ENCODE measurements at places on chromosomes 2 and 18.

DNA sequence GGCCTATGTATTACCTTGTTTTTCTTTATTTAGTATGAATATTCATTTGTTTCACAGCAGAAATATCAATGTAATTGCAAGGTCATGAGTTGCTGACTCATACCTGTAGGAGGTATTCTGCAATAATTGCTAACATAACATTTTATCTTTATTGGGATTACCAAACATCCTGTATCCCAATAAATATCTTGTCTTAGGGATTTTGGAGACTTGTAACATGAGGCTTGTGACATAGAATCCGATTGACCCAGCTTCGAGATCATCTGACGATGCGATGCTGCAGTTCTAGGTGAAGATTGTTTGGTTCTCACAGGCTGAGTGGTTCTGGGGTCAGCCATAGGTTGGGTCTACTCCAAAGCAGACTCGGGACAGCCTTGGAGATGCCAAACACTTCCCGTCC lies 133.4 kb upstream of the RND3 start:
- no peak for DNase-seq

- no peak for DNase-seq
These were observed 2.1 kb downstream of the NABP1 start for GRCh38 chr2:191679818-191680600.

GRCh38 chr2:197883354-197884032 lies 79.1 kb downstream of the PLCL1 start:
- DNase-seq = no peak

- no peak for DNase-seq
These were observed 50.6 kb downstream of the RAPH1 start for GRCh38 chr2:203484266-203485112.

GRCh38 chr2:212249451-212249850 lies 289.2 kb downstream of the ERBB4 start:
- DNase-seq = no peak

- DNase-seq = no peak
These were observed 76.8 kb downstream of the ZNF407 start for GRCh38 chr18:74674487-74674886.

DNA sequence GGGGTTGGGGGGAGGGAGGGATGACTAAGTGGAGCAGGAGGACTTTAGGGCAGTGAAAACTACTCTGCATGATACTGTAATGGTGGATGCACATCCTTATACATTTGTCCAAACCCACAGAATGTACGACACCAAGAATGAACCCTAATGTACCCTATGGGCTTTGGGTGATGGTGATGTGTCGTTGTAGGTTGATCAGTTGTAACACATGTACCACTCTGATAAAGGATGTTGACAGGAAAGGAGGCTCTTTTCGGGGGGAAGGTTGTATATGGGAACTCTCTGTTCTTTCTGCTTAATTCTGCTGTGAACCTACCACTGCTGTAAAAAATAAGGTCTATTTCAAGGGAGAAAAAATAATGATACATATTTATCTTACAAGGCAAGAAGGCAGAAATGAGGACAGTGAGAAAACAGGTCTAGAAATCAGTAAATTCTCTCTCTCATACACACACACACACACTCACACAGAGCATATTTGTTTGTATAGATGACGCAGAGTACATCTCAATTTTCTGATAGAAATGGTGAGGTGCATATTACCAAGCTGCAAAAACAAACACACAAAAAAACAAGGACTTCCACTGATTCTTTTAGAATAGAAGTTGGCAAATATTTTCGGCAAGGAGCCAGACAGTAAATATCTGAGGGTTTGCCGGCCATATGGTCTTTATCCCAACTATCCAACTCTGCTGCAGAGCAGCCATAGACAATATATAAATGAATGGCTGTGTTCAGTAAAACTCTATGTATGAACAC lies 20.2 kb downstream of the FAM124B start:
- DNase-seq = no peak

DNA sequence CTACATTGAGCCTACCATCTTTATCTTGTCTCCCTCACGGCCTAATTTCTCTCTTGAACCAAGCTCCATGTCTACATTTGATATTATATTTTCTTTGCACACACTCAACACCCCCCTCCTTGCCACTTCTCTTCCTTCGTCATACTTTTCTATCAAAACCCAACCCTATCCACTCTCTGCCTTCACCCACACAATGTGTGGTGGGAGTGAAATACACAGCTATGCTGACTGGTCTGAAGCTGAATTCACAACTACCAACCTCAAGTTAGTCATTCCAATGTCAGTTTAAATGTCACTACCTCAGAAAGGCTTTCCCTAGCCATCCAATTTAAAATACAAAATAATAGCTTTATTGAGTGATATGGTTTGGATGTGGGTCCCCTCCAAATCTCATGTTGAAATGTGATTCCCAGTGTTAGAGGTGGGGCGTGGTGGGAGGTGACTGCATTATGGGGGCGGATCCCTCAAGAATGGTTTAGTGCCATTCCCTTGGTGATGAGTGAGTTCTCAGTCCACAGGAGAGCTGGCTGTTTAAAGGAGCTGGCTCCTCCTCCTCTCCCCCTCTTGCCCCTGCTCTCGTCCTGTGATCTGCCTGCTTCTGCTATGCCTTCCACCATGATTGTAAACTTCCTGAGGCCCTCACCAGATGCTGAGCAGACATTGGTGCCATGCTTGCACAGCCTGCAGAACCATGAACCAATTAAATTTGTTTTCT lies 112.1 kb downstream of the DTNB start:
- no peak for DNase-seq

- DNase-seq = no peak
These were observed 38.3 kb downstream of the TDRD15 start for GRCh38 chr2:21161832-21162614.

DNA sequence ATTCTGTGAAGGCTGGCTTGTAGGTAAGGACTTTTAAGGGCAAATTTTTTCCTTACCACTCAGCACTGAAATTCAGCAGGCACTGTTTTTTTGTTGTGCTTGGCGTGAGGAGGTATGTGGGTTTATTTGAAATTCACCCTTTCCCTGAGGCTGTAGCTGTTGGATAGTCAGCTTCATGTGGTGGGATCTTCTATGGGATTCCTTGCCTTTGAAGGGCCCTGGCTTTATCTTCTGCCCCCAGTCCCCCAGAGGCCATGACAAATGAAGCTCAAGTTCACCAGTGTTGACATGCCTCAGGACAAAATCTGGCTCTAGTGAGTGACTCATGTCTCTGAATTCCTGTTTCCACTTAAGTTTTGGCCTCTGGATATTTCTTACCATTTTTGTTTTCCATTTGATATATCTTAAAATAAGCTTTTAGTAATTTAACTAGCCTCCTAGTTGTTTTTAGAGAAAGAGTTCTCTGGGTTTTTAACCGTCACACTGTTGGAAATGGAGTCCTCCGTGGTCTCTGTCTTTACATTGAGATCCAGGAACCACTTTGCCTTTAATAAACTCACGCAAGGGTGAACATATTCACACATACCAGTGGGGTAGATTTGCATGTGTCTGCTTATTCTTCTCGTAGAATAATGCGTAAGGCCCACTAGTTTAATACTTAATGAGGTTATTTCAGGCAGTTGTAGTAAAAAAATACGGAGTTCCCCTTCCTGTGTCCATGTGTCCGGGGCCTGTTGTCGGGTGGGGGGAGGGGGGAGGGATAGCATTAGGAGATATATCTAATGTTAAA lies 211.1 kb upstream of the FAM98A start:
- no peak for DNase-seq

DNA sequence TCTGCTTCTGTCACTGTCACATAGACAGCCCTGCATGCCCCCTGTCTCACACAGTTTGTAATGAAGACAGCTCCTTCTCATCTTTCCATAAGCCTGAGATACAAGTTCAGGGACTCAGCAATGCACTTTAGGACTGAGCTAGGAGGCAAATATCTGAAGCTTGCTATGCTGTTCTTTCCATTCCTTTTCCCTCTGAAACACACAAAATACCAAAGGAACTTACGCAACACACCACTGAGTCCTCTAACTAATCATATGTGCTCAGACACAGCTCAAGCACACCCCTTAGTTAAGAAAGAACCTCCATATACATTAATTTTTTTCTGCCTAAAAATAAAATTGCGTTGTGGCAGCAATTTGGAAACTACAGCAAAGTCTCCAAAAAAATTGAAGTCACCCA lies 17.9 kb downstream of the SERPINB8 start:
- no peak for DNase-seq

DNA sequence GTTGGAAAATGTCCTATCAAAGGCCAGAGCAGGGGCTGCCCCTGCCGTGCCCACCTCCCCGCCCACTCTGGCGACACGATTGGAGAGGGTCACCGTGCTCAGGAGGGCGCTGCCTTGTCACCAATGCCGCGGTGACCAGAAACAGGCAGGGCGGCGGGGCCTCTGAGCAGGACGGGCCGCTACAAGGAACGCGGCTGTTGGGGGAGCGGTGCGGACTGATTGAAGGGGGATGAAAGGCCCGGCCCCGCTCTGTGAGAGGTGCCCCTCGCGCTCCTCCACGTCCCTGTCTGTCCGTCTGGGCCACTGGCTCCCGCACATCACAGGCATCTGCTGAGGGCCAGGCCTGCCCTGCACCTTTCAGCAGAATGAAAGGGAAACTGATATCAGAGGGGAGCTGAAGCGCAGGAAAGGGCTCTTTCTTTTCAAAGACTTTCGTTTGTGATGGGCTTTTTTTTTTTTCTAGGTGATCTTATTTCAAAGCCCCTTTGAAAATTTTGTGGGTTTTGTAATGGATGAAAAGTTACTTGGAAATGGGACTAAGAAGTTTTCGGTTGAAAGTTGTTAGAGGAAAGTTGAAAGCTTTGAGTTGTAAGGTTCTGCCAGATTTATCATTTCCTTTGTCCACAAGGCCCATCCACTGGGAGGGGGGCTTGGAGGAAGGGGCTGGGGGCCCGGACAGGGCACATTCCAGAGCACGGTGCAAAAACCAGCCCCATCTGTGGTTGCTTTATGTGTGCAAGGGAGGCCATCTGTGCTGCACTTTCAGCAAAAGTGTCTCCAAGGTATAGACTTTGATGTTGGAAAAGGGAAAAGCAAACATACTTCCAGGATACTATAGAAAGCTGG lies 244.2 kb downstream of the KLHL29 start:
- DNase-seq = no peak

- DNase-seq = no peak
These were observed 72.7 kb upstream of the FOSL2 start for GRCh38 chr2:28320009-28320365.

DNA sequence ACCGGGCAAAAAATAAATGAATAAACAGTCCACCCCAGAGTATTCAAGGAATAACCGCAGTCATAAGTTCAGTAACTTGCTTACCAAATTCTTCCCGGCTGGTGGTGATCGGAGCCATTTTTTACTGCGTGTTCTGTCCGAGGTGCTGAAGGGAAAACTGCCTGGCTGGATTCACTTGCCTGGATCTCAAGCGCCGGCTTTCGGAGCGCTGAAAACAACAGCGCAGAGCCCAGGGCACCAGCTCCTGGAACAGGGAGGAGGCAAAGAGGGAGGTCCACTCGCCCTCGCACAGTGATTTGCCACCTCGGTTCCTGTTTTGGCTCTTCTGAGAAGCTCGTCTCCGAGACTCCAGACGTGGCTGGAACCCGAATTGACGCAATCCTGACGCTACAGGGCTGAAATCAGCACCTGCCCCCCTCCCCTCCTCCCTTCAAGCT lies at the start of gene SYT4:
Gene SYT4, minus strand, starts transcription at position 327 of the 437 bp plus-strand sequence. Its CDS starts 209 bp downstream, at position 118.
- peak; percentile 16 for DNase-seq

DNA sequence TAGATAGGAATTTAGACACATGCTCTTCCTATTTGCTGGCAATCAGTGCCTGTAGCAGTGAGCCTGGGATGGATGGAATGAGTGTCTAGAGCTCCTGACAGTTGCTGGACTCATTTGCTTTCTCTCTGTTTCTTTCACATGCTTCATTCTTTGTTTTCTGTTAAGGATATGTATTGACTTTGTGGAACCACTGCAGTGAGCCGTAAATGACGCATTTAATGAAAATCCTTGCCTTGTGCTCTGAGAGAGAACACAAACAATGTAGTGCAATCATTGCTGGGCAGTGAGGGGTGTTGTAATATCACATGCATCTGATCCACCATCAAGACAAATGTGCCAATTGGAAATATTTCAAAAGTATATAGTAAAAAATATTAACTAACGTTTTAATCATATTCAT lies 25.2 kb upstream of the CDH20 start:
- no peak for DNase-seq

DNA sequence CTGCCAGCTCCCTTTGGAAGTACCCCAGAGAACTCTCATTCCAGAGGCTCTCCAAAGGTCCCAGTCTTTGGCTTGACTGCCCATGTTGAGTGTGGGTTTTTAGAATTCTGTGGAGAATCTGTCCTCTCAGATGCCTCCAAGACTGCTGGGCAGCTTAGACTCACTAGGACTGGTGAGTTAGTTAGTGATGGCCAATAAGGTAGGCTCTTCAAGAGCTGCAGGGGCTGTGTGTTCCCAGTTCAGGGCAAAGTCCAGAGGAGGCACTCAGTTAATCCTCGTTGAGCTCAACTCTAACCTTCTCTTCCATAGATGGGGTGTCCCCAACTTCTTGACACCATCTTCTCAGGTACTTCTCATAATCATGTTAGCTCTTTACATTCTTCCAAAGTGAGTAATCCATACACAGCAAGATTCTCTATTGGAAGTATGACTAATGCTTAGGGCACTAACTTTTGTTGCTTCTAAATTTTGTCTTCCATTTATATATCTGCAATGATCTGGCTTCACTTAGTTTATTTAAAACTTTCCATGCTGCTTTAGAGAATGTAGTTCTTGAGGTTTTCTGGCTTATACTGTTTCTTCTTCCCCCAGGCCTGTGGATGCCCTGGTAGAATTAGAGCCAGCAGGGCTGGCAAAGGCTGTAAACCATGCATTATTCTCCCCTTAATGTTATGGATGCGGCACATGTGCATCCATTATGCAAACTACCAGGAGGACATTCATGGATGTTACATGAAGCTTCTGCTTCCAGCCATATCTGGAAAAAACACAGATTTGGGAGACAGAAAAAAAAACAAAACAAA lies 88.9 kb downstream of the POLE4 start:
- DNase-seq = peak; percentile 29

- DNase-seq = no peak
These were observed 37.8 kb upstream of the STAT4 start for GRCh38 chr2:191188550-191189093.

DNA sequence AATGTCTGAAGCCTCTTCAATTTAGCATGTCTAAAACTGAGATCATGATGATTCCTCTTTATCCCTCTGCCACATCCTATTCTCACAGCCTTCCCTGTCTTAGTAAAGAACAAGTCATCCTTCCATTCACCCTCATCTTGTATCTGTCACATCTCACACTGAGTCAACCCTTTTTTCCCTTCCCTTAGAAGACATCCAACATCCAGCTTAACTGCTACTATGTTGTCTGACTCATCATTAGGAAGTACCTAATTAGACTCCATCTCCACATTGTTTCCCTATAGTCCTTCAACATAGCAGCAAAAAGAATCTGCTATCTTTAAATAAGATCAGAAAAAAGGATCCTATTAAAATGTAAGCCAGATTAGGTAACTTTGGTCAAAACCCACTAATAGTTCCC lies 85.2 kb upstream of the GRB14 start:
- no peak for DNase-seq

- no peak for DNase-seq
These were observed 22.9 kb upstream of the TYMS start for GRCh38 chr18:634551-635045.

All from hepatic stellate cell (primary cell).